ENCODE measurements at places on chromosomes 2 and 18.

- DNase-seq = no peak
Observed at GRCh38 chr2:65985986-65986385, 448.9 kb upstream of the MEIS1 start.

- DNase-seq = peak; percentile 13
Observed at GRCh38 chr2:44016282-44016681, 20.5 kb upstream of the LRPPRC start.

DNA sequence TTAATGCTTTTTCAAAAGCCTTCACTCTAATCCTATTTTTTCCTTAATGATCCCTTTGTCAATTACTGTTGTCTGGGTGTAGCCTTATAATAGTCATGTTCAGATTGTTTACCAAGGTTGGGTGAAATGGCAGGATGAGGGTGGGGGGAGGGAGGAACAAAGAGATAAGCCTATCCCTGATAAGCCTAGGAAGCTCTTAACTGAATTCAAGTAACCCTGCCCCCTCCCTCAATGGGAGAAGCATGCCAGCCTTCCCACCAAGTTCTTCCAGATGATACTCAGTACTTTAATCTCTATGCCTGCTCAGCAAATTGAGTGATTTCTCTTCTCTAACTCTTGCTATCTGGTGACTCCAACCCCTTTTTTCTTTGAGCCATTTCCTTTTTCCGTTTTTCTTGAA lies 180.3 kb upstream of the ETAA1 start:
- DNase-seq = no peak

DNA sequence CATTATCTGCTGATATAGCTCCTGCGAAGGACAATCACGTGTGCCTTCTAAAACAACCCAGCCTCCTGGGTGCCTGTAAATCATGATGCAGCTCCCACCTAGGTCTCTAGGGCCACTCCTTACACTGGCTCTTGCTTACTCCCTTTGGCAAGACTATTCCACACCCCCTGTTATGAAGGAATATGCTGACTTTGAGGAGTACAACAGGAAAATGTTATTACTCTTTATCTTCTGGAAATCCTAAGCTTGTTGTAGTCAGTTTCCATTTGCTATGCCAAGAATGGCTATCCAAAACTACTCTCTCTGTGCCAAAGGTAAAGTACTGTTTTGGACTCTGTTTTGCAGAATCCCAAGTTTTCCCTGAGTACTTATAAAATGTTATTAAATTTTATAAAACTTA lies 7.7 kb downstream of the SGO2 start:
- DNase-seq = no peak

GRCh38 chr2:54726940-54727339 lies 3.5 kb downstream of the EML6 start:
- no peak for DNase-seq

DNA sequence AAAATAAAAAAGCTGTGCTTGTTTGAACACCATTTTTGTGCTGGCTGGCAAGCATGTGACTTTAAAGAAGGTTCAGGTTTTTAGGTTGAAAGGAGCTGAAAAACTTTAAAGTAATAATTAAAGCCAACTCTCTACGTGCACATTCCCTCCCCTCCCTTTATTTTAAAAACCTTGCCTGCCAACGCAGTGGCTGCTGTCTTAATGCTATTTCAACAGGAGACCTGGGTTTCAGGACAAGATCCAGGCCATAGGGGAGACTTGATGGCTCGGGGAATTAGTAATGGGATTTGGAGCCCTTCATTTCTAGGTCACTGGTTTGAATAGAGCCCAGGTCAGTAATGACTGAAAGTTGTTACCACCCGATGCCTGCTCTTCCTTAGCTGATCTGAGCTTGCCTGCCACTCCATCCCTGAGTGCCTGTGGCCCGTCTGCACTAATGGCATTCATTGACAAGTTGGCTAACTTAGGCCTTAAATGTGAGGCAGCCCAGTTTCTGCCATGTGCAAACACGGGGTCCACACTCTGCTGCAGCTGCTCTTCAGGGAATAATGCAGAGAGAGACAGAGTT lies 1233.2 kb upstream of the ZEB2 start:
- DNase-seq = no peak

GRCh38 chr18:73235491-73235890 lies 367.7 kb upstream of the NETO1 start:
- DNase-seq = no peak

- no peak for DNase-seq
Observed at GRCh38 chr2:11761259-11761658, 14.8 kb downstream of the LPIN1 start.

- no peak for DNase-seq
Observed at GRCh38 chr2:128379021-128380015, 60.6 kb upstream of the HS6ST1 start.

GRCh38 chr18:79944126-79944731 lies 7.2 kb downstream of the SLC66A2 start:
- no peak for DNase-seq

DNA sequence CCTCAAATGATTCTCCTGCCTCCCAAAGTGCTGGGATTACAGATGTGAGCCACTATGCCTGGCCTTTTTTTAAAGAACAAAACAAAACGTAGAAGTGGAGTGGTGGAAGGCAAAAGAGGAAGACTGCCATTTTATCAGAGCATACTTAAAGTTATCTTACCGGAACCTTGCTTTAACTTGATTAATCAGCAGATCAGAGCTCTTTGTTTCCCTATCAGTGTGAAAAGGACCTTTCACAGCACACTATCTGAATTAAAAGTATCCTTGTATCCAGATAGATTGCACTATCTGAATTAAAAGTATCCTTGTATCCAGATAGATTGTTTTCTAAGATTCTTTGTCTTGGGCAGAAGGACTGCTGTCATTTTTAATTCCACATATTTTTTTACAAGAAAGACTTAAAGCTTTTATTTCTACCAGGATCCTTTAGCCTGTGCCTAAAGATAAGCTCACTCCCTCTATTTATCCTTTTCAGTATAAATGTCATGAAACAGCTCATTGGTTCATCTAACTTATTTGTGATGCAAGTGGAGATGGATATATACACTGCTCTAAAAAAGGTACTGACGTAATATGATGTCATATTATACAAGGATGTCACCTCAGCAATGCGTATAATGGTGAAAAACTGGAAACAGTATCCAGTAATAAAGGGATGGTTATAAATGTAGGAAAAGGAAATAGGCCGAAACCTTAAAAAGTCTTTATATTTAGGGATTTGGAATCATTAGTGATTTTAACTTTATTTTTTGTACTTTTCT lies 17.8 kb downstream of the GMCL1 start:
- no peak for DNase-seq

DNA sequence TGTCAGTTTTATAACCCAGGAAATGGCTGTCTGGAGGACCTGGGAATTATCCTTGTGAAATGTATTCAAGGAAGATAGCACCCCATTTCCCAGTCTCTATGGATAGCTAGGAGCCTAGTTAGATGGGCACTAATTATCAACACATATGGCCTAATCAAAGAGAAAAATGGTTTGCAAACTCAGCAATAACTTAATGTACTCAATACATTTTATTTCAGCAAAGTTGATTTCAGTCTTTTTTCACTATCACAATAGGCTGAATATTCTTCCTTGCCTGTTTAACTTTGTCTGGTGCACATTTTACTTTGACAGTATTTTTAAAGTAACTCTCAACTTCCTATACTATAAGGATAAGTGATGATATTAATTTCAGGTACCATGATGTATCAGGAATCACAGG lies 756.3 kb downstream of the CCDC85A start:
- DNase-seq = no peak

DNA sequence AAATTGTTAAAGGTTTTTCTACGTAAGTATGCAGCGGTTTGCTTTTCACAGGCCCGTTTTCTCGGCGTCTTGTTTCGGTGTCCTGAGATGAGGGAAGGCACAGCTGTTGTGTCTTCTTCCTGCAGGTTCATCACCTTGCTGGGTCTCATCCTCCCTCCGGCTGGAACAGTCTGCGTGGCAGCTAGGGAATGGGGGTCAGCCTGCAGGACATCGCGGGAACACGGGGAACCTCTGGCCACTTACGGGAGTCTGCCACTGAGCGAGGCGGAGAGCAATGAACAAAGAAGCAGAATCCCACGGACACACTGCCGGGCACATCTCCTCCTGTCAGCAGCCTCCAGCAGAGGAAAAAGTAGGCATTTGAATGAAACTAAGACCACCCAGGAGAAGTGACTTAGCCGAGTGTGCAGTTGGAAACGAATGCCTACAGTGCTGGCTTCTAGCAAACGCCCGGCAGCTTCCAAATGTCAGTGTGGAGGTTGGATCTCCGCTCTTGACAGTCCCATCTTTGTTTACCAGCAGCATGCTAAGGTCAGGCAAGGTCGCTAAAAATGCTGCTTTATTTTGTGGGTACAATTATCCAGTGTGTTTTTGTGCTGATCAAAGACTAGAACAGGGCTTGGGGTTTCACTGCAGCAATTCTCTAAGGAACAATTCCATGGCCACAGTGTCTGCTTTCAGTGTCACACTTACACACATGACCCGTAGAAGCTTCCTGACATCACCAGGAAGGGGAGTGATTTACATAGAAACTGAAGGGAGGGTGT lies 109.8 kb upstream of the SEC11C start:
- DNase-seq = no peak

DNA sequence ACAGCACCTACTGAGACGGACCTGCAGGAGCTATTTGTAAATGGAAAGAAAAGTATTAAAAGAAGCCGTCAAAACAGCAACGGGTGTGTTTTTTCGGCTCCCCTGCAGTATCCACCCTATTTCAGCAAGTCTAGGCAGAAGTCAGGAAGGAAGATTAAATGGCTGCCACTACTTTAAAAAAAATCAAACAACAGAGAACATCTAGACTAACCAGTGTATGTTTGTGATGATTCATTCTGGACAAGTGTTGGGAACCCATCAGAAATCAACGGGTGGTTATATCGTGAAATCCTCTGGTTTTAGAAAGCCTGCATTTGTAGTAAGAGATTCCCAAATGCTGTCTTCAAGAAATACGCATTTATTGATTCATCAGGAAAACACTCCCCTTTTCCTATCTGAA lies 9.0 kb downstream of the PMAIP1 start:
- DNase-seq = no peak

DNA sequence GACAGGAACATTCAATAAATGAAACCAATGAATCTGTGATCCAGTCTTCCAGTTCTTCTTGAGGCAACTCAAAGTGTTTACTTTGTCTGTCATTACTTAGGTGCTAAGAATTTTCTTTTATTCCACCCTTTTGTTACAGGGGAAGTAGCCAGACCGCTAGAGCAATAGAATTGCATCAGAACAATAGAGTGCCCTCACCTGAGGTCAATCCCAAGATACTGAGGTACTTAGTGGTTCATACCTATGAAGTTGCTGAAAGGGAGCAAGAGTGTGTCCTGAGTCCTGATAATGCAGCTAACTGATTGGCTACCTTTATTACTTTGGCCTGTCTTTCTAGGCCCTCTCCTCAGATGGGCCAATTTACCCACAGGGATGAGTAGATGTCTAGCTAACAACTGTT lies 359.4 kb upstream of the KCNH7 start:
- no peak for DNase-seq

DNA sequence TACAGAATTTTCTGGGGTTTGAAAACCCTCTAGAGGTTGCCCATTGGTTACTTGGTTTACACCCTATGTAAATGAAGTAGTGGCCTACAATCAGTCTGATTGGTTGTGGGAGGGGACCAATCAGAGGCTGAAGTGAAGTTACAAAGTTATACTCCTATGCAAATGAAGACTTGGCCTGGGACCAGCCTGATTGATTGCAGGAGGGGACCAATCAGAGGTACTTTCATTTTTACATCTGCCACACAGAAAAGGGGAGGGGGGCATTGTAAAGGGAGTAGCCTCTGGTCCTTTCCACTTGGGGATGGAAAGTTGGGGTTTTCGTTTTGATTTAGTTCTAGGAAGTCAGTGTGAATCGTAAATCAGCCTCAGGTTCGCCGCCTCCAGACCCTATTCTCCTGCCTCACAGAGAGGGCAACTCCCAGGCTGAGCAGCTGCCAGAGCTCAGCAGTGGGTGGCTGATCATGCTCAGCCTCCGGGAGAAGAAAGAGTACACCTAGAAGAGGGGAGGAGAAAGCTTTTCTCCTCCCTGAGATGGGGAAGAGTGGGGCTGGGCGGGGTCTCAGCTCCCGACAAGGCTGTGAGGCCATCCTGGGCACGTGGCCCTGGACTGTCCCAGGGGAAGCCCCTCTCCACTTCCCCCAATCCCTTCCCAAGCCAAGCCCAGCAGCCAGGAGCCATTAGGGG lies 372.5 kb downstream of the GALR1 start:
- no peak for DNase-seq

DNA sequence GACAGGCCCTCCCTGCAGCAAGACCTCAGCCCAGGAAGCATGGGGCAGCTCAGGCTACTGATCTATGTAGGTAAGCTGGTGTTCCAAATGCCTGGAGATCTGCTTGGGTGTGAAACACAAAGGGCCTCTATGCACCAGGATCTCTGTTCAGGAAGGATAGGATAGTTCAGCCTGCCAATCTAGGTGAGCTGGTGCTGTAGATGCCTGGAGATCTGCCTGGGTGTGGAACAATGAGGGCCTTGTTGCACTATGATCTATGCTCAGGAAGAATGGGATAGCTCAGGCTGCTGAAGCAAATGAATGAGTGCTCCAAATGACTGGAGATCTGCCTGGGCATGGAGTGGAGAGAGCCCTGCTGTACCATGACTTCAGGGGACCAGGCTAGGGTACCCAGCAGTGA lies 48.9 kb upstream of the MYL1 start:
- no peak for DNase-seq

DNA sequence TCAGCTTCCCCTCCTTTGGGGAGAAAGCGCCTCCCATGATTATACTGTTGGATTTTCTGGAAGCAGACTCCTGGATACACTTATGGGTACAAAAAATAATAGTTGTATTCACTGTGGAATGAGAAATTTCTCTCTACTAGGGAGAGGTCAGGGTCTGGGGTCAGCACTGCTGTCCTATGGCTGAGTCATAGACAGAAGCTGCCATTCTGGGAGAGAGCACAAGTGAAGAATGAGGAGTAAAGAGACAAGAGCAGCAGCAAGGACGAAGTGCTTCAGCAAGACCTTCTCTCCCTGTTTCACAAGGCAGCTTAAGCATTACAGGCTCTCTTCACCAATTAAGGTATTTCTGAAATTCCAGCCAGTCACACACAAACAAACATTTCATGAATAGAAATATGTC lies 10.1 kb upstream of the UNC80 start:
- no peak for DNase-seq
